ENCODE measurements at places on chromosomes 6 and 20.

DNA sequence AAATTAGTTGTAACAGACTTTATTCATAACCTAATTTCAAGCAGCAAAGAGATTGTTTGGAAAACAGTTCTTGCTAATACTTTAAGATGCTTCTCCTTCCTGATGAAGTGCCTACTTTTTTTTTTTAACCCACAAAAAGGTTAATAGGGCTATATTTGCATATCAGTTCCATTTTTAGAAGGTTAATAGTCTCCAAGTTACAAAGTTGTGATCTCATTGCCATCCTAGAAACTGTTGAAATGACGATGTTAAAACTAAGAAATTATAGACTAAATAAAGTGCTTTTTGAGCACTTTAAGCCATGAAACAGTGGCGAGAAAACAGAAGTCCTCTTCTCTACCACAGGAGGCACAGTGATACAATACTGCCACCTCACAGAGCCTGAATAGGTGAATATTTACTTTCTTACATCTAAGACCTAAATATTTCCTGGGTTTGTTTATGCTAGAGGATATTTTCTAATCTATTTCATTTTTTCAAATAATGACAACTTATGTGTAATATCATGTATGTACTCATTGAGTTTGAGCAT is 5.3 kb downstream of the RNF144B start:
- no peak for DNase-seq

DNA sequence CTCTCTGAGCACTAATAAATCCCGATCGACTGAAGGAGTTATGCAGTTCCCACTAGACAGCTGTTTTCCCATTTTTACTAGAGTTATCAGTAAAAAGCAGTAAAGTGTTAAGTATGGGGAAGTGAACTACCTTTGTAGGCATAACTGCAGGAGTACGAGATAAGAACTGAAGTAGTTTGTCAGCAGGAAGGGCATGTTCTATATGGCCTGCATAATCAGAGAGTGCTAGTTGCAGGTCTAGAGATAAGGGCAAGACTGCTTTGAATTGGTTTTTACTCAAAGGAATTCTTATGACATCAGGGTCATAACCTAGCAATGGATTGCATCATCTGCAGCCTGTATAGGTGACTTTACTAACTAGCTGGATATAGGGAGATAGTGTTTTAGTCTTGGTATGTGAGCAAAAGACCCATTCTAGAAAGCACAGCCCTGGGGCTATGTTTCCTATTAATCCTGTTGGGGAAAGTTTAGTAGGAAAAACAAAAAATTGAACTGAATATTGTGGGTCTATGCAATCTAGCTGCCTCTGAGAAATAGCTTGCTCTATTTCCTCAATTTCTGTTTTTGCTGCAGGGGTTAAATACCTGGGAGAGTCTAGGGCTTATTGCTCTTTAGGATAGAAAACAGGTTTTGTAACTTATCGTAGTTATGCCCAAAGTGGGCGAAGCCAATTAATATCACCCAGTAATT is 22.6 kb upstream of the CRISP1 start:
- no peak for DNase-seq

- peak; percentile 29 for DNase-seq
These were observed 31.4 kb upstream of the HAO1 start for GRCh38 chr20:7971536-7972280.

DNA sequence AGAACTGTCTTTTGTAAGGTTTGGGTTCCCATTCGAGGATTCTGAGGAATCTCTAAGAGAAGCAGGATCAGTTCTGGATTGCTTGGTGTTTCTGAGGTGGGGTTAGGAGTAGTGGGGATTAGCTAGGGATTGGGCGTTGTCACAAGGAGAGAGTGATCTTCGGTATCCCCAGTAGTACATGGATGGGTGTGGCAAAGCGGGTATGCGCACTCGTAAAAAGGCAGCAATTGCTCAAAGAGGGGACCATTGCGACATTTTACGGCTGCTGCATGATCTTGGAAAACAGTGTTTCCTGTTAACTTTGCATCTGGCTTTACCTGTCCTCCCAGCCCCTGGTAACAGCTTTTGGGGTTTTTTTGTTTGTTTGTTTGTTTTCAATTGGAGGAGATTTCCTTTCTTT is 9.7 kb upstream of the ZSCAN9 start:
- DNase-seq: no peak

- DNase-seq: no peak
These were observed 127.2 kb downstream of the PAX1 start for GRCh38 chr20:21832442-21833385.

Data from AG08395 (cell line).